ENCODE measurements at places on chromosomes 2 and 18.

DNA sequence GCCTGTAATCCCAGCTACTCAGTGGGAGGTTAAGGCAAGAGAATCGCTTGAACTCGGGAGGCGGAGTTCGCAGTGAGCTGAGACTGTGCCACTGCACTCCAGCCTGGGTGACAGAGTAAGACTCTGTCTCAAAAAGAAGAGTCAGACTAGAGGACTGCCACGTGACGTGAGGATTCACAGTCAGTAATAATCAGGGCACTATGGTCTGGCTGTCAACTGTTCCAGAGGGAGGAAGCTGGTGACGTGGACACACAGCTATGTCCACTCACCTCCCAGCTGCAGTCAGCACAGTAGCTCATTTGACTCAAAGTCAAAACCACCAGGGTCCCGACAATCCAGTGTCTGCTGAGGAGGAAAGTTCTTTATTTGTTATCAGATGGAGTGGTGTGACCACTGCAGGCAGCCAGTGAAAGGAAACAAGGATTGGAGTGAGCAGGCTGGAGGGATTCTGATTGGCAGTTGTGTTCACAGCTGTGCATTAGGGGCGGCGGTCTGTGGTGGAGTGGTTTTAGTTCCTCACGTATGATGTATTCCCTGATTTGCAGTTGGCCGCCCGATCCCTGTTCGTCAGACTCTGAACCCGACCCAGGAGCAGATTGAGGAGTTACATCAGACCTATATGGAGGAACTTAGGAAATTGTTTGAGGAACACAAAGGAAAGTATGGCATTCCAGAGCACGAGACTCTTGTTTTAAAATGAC is 37.9 kb downstream of the MOGAT1 start:
- DNase-seq = no peak

DNA sequence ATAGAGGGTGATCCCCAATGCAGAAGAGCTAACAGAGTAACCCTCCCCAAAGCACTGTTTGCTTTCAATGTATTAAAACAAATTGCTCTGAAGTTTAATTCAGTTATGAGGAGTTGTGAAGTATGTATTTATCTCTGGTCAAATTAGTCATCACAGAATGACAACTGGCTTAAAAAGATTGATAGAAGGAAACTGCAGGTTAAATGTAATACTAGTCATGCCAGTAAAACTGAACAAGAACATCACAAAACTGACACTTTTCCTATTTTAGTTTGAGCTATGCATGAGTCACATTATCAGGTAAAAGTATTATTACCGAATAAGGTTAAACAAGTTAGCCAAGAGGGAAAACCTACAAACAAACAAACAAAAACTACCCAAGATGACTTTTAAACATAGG is 99.0 kb upstream of the ACVR1C start:
- no peak for DNase-seq

- DNase-seq = no peak
These were observed 56.1 kb upstream of the DLGAP1 start for GRCh38 chr18:4511166-4511565.

DNA sequence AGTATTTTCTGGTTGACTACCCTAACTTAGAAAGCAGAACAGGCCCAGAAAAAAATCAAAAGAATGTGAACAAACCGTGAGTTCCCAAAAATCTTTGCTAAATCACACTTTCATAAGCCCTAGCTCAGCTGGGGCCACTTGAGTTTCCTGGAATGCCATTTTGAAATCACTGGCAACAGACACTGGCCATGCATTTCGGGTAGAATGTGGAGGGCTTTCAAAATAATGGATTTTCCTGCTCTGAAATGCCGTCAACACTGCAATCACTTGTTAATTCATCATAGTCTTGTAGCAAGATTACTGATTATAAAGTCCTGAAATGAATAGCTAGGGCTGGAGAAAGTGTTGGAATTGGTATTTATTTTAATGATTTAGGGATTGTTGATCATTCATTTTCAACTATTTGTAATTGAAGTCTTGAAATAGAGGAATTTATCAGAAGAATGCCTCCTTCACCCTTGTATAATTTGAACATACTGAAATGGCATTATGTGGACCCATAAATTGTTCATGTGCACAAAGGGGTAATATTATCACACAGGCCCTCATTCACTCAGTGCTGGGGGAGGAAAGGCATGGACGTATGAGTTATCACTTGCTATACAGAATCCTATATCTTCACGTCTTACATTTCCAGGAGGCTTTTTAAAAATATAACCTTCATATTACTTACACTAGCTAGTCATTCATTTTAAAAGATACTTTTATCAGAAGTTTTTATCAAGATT is 134.8 kb downstream of the DTNA start:
- DNase-seq = no peak

DNA sequence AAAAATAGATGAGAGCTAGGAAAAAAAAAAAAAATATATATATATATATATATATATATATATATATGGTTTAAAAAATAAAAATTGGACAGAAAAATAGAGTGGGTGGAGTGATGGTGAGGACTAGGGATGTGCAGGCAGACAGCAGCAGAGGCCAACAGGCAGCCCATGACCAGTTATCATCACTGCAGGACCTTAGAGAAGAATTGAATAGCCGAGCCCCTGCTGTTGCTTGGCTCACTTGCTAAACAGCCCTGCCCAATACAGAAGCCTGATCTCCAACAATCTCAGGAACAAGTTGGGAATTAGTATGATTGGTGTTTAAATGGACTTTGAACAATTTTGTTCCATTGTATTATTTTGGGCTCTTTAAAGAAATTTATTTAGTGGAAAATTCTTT is 967.5 kb upstream of the PIK3C3 start:
- no peak for DNase-seq

GRCh38 chr2:185335879-185336278 is 402.7 kb upstream of the FSIP2 start:
- DNase-seq = no peak

- no peak for DNase-seq
These were observed 39.8 kb downstream of the ANO7 start for GRCh38 chr2:241228081-241228859.

DNA sequence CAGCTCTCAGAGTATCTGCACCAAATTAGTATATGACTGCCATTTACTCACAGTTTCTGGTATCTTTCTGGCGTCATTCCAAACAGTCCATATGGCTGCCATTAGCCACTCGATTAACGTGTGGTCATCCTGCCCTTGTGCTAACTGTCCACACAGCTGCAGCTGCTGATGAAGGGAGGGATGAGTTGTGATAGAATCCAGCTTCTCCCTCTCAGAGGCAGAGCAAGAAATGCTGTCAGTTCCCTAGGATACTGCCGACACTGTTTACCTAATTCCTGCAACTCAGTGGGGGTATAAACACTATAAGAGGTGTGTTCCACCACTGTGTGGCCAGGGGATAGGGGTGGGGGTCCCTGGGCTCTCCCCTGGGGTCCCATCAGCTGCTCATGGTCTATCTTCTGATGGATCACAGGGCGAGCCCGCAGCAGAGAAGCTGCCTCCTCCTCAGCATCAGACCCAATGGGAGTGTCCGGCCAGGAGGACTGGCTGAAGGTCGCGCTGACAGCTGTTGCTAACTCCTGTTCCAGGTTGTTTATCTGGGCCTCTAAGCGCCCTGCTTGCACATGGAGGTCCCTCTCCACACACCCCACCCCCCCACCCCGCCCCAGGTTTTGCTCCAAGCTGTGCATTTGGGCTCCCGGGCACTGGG is 17.3 kb upstream of the KLHL23 start:
- DNase-seq = no peak

- DNase-seq = peak; percentile 99
These were observed at the start of gene FAM98A for GRCh38 chr2:33599175-33599942. FAM98A (minus strand) TSS chr2:33599299; CDS start chr2:33599221, 78 bp downstream.

- no peak for DNase-seq
These were observed 297.0 kb upstream of the GULP1 start for GRCh38 chr2:187994464-187995331.

DNA sequence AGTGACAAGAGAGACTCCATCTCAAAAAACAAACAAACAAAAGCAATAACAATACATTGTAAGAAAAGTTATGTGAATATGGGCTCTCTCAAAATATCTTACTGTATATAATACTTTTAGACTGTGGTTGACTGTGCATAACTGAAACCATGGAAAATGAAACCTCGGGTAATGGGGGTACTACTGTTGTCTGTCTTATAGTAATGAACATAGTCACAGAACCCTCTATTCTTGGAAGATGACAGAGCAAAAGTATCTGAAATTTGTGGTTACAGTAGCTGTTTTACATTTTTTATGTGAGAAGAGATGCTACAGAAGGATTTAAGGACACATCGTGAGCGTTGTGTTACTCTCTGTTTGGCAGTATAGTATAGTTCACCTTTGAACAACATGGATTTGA is 60.5 kb downstream of the MAP4K4 start:
- no peak for DNase-seq

GRCh38 chr2:124323321-124323720 is 298.2 kb downstream of the CNTNAP5 start:
- DNase-seq = no peak

DNA sequence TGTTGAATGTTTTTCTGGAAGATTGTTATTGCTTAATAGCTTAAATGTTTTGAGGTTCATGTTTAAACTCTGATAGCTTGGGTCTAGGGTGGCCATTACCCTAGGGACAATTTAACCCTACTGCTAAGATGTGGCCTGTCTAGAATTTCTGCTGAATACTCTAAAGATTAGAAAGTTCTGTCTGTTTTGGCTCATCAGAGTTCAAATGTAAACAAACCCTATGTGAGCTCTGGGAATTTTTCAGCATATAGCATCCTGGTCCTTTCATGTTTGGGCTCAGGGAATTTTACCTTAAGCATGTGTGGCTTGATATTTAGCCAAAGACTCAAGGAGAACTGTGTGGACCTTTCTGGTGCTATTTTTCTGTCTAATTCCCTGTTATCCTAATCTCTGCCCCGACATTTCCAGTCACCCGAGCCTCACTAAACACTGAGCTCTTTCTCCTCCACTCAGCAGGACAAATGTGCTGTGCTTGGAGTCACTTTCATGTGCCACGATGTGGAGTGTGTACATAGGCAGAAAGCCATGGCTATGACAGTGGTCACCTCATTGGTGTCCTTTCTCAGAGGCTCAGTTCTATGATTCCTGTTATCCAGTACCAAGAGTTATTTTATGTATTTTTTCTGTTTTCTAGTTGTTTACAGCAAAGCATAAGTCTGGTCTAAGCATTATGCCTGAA is 492.5 kb upstream of the SPHKAP start:
- DNase-seq = no peak

GRCh38 chr18:23943903-23944624 is 70.5 kb upstream of the TTC39C start:
- no peak for DNase-seq

GRCh38 chr2:24743924-24744323 is 49.3 kb downstream of the PTRHD1 start:
- no peak for DNase-seq

GRCh38 chr2:20104900-20105545 is 53.6 kb upstream of the LAPTM4A start:
- no peak for DNase-seq

GRCh38 chr18:49722477-49722876 is 90.9 kb downstream of the ACAA2 start:
- no peak for DNase-seq

- no peak for DNase-seq
These were observed 26.4 kb upstream of the COPS8 start for GRCh38 chr2:237059155-237059875.

DNA sequence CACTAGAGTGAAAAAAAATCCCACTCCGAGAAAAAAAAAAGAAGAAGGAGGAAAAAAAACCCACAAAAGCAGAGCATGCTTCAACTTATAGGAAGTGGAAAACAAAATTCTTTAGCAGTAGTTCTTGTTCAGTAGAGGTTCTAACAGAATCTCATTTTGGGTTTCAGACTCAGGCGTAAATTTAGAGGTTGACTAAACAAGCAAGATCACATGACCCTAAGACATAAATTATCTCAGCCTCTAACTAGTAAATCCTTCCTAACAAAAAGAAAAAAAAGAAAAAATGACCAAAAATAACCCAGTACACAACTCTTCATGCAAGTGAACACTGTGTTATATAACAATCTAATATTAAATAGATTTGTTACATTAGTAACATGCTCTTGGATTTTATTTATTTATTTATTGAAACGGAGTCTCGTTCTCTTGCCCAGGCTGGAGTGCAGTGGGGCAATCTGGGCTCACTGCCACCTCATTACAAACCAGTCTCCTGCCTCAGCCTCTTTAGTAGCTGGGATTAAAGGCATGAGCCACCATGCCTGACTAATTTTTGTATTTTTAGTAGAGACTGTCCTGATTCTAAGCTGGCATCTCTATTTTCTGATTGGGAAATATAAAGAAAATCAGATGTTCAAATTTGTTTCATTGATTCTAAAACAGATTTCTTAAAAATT is 35.4 kb downstream of the PPP4R3B start:
- no peak for DNase-seq

GRCh38 chr18:23745366-23745765 is 56.1 kb downstream of the LAMA3 start:
- no peak for DNase-seq

- no peak for DNase-seq
These were observed 58.9 kb upstream of the FAM136A start for GRCh38 chr2:70360661-70361270.

DNA sequence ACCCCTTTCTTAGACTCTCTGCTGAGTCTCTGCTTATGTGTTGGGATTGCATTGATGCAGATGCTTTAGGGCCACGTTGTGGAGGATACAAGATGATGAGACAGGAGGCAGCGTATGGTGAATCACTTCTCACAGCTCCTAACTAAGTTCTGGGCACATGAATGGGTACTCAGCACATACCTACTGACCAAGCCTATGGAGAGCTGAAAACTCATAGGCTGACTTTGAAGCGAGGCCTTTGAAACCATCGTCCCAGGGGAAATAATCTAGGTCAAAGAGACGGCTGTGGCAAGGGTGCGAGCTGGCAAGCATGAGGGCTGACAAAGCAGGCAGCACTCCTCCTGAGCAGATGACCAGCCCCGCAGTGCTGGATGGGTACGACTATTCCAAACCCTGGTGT is 180.2 kb upstream of the TNP1 start:
- no peak for DNase-seq

GRCh38 chr2:3134026-3134571 is 243.5 kb downstream of the EIPR1 start:
- no peak for DNase-seq

- DNase-seq = no peak
These were observed 54.9 kb upstream of the OTOS start for GRCh38 chr2:240195316-240195861.

DNA sequence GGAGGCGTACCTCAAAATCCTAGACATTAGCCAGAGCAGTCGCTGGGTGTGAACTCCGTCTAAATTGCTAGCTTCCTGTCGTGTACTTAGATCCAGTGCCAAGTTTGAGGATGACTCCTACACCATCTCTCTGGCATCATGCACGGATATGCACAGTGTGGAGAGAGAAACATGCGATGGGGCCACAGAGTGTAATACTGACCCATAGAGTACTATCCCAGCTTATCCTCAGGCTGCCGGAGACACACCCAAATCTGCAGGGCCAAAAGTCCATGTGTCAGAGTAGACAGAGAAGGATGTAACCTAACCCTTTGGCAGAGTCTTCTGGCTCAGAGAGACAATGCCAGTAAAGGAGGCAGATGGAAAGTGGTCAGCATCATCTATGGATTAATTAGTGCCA is 84.2 kb downstream of the ARL4C start:
- DNase-seq = no peak

GRCh38 chr18:36737316-36737715 is 91.5 kb downstream of the TPGS2 start:
- DNase-seq = no peak
